ENCODE measurements at places on chromosomes 16 and 17.

DNA sequence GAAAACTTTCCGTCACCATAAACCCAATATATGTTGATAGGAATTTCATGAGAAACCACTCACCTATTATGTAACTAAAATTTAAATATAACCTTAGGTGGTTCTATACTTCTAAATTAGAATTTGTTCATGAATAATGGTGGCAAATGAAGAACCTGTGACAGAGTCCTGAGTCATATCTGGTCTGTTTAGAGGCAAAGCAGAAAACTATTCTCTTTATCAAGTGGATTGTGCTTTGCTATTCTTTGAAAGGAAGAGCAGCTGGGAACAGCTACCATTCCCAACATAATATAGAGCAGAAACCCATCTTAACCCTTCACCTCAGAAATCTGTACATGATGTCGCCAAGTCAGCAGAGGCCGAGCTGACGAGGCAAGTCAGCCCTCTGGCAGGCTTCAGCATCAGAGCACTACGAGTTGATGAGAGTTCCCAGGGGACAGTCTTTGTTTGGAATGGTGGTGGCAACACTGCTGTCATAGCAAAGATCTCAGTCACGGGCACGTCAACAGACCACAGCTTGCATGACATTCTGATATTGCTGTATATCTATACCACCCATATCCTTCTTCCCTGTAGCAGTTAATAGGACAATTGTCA is 631.9 kb upstream of the CA10 start:
- DNase-seq, result no peak

- no peak for DNase-seq
These were observed 30.1 kb downstream of the UBE2O start for GRCh38 chr17:76422860-76423259.

- no peak for DNase-seq
These were observed 6.8 kb upstream of the RASD1 start for GRCh38 chr17:17502741-17503565.

DNA sequence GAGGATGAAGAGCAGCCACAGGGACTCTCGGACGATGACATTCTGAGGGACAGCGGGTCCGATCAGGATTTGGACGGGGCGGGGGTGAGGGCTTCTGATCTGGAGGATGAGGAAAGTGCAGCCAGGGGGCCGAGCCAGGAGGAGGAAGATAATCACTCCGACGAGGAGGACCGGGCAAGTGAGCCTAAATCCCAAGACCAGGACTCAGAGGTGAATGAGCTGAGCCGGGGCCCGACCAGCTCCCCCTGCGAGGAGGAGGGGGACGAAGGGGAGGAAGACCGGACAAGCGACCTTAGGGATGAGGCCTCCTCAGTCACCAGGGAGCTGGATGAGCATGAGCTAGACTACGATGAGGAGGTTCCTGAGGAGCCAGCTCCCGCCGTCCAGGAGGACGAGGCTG is 7.0 kb downstream of the ZC3H18 start:
- DNase-seq, result no peak

GRCh38 chr17:77248216-77249114 is 107.7 kb downstream of the SEC14L1 start:
- no peak for DNase-seq

DNA sequence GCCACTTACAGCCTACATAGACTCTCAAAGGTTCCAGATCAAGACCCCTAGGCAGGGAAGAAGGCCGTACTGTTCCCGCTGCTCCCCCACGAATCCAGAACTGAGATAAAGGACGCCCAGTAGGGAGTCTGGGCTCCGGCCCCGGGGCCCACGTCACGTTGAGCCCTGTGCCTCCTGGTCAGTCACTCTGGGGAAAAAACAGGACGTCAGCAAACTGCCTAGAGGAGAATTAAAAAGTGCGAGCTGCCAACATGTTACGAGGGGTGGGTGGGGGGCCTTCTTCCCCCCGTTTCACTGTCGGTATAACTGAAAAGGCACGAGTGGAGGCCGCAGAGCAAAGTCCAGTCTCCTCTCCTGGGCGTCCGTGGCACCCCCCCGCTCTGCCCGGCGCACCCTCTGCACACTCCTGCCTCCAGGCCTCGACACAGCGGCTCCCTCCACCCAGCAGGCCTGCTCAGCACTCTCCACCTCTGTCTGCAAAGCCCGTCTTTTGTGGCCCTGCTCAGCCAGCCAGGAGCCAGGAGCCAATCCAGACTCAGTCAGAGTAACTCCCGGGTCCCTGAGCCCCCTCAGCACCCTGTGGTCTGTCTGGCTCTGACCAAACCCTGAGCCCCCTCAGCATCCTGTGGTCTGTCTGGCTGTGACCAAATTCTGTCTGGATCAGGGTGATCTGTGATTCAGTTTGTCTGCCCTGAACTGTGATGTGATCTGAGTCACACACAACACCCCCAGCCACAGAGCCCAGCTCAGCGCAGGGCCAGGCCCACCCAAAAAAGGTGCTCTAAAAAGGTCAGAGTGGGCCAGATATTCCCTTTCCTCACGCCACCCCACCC is 6.2 kb downstream of the ITGAE start:
- DNase-seq, result no peak

- DNase-seq, result no peak
These were observed 134.3 kb downstream of the HAPSTR1 start for GRCh38 chr16:9225527-9226316.

DNA sequence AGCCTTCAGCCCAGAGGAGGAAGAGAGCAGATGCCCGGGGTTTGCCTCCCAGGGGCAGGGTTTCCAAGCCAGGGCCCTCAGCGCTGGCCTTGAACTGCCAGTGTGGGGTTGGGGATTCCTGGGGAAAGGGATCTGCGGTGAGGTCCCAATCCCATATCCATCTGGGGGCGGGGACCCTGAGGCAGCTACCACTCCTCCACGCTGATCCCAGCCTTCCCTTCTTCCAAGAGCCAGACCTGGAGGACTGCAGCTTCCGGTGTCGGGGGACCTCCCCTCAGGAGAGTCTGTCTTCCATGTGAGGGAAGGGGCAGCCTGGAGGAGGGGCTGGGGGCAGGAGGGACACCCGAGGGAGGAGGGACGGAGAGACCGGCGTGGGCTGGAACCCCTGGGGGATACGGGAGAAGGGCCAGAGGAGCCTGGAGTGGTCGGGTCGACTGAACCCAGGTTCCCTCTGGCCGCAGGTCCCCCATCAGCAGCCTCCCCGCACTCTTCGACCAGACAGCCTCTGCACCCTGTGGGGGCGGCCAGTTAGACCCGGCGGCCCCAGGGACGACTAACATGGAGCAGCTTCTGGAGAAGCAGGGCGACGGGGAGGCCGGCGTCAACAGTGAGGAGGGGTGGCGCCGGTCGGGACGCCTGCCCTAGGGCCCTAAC is 10.7 kb upstream of the CISD3 start:
- DNase-seq, result no peak

DNA sequence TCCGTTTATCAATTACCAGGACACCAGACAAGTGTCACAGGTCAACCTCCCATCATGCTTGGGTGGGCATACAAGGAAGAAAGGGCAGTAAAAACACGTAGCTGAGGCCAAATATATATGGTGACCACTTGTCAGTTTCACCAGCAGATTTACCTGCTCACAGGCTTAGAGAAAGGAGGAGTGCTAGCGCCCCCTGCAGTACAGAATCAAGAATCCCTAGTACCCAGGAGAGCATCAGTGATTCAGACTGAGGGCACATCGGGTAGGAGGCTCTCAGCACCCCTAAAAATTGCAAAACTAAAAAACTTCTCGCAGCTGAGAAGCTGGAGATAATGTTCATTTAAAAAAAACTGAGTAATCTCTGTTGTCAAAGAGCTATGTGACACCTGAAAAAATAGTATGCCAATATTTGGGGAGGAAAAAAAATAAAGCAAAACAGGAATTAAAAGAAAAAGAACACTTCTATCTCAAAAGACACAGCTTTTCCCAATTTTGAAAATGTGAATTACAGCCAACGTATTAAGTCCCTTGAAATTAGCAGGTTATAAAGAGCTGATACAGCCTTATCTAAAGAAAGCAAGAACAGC is 21.2 kb upstream of the MON1B start:
- no peak for DNase-seq

- no peak for DNase-seq
These were observed 2.2 kb downstream of the KIAA0753 start for GRCh38 chr17:6638046-6638908.

- DNase-seq, result no peak
These were observed 36.0 kb downstream of the ARHGAP27 start for GRCh38 chr17:45396496-45397205.

DNA sequence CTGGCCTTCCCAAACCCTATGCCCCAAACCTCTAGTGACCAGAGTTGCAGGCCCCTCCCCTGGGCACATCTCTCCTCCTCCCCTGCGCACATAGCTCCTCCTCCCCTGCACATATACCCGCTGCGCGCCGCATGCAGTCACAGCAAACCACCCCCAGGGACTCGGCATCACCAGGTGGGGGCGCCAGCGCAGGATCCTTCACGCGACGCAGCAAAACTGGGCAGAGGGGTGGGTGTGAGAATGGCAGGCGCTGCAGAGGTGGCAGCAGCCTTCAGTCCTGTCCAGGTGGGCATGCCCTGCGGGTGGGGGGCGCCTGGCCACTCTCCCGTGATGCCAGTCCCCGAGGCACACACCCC is 5.6 kb downstream of the CORO6 start:
- no peak for DNase-seq

Measured in NCI-H226 (cell line).